ENCODE measurements at places on chromosomes 16 and 17. TPM values are rescaled to one million over a fixed set of nuclear protein-coding genes. Genes with fewer than 3 reads are reported as not detected.

GRCh38 chr16:73506568-73507056, 458.7 kb upstream of the ZFHX3 start:
- H3K4me3 ChIP-seq, result no peak overlapping the region
- no peak for DNase-seq
- no peak overlapping the region for H3K27ac ChIP-seq
- no peaks in the 10 kb centered on the region for H3K4me1 ChIP-seq

DNA sequence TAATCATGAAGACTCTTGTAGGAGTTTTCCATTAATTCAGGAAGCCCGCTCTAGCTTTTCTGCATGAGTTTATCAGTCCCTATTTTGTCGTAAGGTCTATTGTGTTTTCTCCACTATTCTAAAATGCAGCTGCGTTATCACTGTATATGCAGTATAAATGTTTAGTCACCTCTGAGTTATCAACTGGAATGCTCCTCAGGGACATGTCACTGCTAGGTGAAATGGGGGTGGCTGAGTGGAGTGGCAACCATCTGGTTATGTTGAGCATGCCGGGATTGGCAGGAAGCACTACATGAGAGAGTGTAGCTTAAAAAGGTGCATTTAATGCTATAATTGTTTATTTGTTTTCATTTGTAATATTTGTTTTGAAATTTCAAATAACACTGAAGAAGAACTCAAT, 285.2 kb upstream of the ELAC2 start:
- no peak overlapping the region for H3K27ac ChIP-seq
- H3K27me3 ChIP-seq, result no peaks in the 10 kb centered on the region
- no peak overlapping the region for H3K4me3 ChIP-seq
- H3K4me1 ChIP-seq, result 0 out of 2 replicates have a peak, but pooled peaks cover 3% of the 10 kb centered on the region

- peaks cover 7% of the 10 kb centered on the region for H3K4me1 ChIP-seq
- no peaks in the 10 kb centered on the region for H3K36me3 ChIP-seq
- no peak for DNase-seq
- no peak overlapping the region for H3K4me3 ChIP-seq
- H3K27ac ChIP-seq, result no peak overlapping the region
These were observed 4.5 kb upstream of the MEIOB start for GRCh38 chr16:1876468-1876867.

GRCh38 chr17:37123941-37124820, 175.4 kb downstream of the AATF start:
- peaks cover 24% of the 10 kb centered on the region for H3K36me3 ChIP-seq
- DNase-seq, result no peak
- H3K4me3 ChIP-seq, result no peak overlapping the region
- H3K27ac ChIP-seq, result no peak overlapping the region
- no peaks in the 10 kb centered on the region for H3K4me1 ChIP-seq

DNA sequence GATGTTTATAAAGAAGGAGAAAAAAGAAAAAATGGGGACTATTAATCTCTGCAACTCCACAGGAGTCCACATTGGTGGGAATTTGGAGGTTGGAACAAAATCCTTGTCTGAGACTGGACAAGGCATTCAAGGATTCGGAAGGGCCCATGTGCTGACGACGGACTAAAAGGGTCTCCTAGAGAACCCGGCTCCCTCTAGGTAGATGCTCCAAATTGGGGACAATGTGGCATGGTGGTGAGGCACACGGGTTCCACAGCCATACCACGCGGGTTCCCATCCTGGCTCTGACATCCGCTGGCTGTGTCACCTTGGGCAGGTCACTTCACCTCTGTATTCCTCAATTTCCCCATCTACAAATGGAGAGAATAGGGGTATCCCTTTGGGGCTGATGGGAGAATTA, 227.4 kb downstream of the C16orf78 start:
- no peak overlapping the region for H3K4me3 ChIP-seq
- H3K4me1 ChIP-seq, result no peaks in the 10 kb centered on the region
- no peaks in the 10 kb centered on the region for H3K36me3 ChIP-seq

- no peaks in the 10 kb centered on the region for H3K27me3 ChIP-seq
- no peak overlapping the region for H3K4me3 ChIP-seq
- DNase-seq, result no peak
- H3K36me3 ChIP-seq, result peaks cover 23% of the 10 kb centered on the region
- no peak overlapping the region for H3K27ac ChIP-seq
These were observed 12.1 kb downstream of the METRNL start for GRCh38 chr17:83091257-83092141.

DNA sequence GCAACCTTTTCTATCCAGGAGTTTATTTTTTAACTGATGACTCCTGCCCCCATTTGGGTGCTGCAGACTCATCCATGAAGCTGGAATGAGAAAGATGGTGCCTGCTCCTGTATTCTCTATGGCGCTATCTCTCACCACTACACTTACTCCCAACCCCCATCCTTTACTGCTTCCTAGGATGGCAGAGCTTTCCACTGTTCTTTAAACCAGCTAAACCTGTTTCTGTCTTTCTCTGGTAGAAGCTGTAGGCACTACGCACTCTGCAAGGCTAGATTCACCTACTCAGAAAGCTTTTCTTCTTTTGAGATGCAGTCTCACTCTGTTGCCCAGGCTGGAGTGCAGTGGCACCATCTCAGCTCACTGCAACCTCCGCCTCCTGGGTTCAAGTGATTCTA, 47.0 kb downstream of the ADAMTS18 start:
- no peak overlapping the region for H3K4me3 ChIP-seq
- H3K4me1 ChIP-seq, result no peaks in the 10 kb centered on the region
- no peaks in the 10 kb centered on the region for H3K27me3 ChIP-seq

DNA sequence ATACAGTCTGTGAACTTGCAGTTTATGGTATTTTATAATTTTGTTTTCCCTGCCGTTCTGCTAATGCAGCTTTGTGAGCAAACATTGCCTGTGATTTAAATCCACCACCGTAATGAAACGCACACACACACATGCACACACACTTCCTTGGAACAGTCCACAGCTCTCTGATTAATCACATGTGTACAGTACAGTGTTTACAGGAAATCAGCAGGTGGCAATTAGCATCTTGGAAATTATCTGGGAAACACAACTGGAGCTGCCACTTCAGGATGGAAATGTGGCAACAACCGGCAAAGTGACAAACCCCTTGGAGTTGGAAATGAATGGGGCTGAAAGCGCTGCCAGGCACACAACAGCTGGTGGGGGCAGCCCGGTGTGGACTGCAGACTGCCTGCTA, 12.9 kb upstream of the ZKSCAN2 start:
- H3K27ac ChIP-seq, result no peak overlapping the region
- H3K4me1 ChIP-seq, result no peaks in the 10 kb centered on the region
- no peak overlapping the region for H3K4me3 ChIP-seq
- no peaks in the 10 kb centered on the region for H3K27me3 ChIP-seq
- H3K36me3 ChIP-seq, result no peaks in the 10 kb centered on the region

DNA sequence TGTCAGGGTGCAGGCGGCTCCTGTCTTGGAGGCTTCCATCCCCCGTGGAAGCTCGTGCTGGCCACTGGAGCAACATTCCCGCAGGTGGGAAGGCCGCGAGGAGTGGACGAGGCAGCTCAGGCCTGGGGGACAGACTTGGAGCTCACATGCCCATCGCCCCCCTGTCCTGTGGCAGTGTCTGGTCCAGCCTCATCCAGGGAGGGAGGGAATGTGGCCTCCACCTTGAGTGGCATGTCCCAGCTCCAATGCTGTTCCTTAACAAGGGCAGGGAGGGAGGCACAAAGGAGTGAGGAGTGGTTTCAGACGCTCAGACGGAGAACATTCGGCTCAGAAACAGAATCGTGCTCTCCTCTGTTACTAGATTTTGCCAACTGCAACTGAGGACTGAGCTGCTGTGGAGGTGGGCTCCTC, 159.4 kb upstream of the CHMP6 start:
- DNase-seq, result no peak
- H3K27ac ChIP-seq, result peak overlapping the region; percentile 68
- no peaks in the 10 kb centered on the region for H3K27me3 ChIP-seq
- no peaks in the 10 kb centered on the region for H3K36me3 ChIP-seq
- H3K4me3 ChIP-seq, result peak overlapping the region; percentile 54

DNA sequence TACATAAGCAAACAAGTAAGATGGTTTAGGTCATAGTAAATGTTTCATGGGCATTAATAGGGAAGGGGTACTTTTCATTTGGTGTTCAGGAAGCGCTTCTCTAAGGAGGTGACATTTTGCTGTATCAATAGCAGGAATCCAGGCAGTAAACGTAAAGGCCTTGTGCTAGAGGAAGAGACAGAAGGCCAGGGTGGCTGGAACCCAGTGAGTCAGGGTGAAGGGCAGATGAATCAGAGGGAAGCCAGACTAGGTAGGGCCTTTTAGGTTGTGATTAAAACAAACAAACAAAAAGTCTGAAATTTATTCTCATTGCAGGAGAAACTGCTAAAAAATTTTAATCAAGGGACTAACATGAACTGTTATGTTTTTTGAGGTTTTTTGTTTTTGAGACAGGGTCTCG, 6.5 kb downstream of the BMERB1 start:
- H3K36me3 ChIP-seq, result no peaks in the 10 kb centered on the region
- DNase-seq, result no peak
- H3K27ac ChIP-seq, result peak overlapping the region; percentile 40
- H3K4me3 ChIP-seq, result peak overlapping the region; percentile 1

GRCh38 chr16:17303101-17303500, 167.7 kb downstream of the XYLT1 start:
- no peaks in the 10 kb centered on the region for H3K36me3 ChIP-seq
- H3K4me1 ChIP-seq, result peaks cover 31% of the 10 kb centered on the region
- peaks cover 4% of the 10 kb centered on the region for H3K27me3 ChIP-seq
- H3K4me3 ChIP-seq, result no peak overlapping the region
- no peak overlapping the region for H3K27ac ChIP-seq

- H3K27me3 ChIP-seq, result no peaks in the 10 kb centered on the region
- no peak overlapping the region for H3K27ac ChIP-seq
- H3K36me3 ChIP-seq, result no peaks in the 10 kb centered on the region
These were observed 31.7 kb upstream of the CDH8 start for GRCh38 chr16:62067981-62068380.

GRCh38 chr16:51152691-51153576, 1.9 kb upstream of the SALL1 start:
- H3K27me3 ChIP-seq, result no peaks in the 10 kb centered on the region
- no peak for DNase-seq
- H3K27ac ChIP-seq, result no peak overlapping the region
- H3K36me3 ChIP-seq, result no peaks in the 10 kb centered on the region

DNA sequence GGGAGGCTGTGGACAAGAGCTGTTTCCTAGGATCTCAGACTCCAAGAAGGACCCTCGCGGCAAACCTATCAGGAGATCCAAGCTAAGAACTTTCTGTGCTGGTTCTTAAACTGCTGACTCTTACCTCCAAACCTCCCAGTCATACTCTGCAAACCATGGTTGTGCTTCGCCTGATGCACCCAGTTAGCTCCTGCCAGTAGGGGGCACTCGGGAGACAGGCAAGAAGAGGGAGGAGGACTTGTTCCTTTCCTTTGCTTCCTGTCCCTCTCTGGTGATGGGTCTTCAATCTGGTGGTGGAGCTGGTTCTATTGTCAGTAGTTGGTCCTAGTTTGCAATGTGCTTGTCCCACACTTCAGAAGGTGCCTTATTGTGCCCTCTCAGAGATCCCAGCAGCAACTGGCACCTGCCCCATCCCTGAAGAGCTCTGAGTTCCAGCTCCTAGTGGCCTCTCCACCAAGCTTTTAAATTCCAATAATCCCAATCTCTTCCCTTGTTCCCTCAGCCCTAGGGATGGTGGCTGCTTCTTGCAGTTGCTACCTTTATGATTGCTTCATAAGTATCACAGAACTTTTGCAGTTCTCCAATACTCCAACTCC, 113.5 kb upstream of the RPL38 start:
- peaks cover 23% of the 10 kb centered on the region for H3K27me3 ChIP-seq
- H3K27ac ChIP-seq, result no peak overlapping the region
- H3K36me3 ChIP-seq, result no peaks in the 10 kb centered on the region
- no peak overlapping the region for H3K4me3 ChIP-seq

- DNase-seq, result peak; percentile 87
- H3K4me3 ChIP-seq, result no peak overlapping the region
- no peaks in the 10 kb centered on the region for H3K36me3 ChIP-seq
- peaks cover 18% of the 10 kb centered on the region for H3K4me1 ChIP-seq
- no peaks in the 10 kb centered on the region for H3K27me3 ChIP-seq
These were observed 4.6 kb upstream of the TAF15 start for GRCh38 chr17:35804658-35805192.

- no peak for DNase-seq
- peaks cover 10% of the 10 kb centered on the region for H3K27me3 ChIP-seq
- H3K27ac ChIP-seq, result no peak overlapping the region
- H3K36me3 ChIP-seq, result no peaks in the 10 kb centered on the region
- H3K4me3 ChIP-seq, result no peak overlapping the region
These were observed 254.1 kb upstream of the N4BP1 start for GRCh38 chr16:48864055-48864454.

- no peak overlapping the region for H3K4me3 ChIP-seq
- H3K27me3 ChIP-seq, result no peaks in the 10 kb centered on the region
- no peaks in the 10 kb centered on the region for H3K36me3 ChIP-seq
- H3K27ac ChIP-seq, result no peak overlapping the region
These were observed 72.7 kb upstream of the GAS7 start for GRCh38 chr17:10271106-10271562.

DNA sequence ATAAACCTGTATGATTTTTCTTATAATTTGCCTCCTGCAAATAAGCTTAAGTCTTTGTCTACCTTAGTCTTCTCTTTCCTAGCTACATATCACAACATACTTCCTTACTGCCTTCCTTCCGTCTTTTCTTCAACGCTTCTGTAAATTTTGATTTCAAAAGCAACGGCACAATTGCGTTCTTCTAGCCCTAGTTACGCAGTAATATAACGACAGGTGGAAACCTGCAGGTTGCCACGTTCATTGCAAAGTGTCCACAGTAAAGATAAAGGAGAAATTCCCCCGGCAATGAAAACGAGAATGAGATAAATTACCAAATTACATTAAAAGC, 546 bp upstream of the PSMD7 start:
- H3K27me3 ChIP-seq, result no peaks in the 10 kb centered on the region
- peaks cover 21% of the 10 kb centered on the region for H3K4me1 ChIP-seq
- peak overlapping the region; percentile 90 for H3K27ac ChIP-seq
- peak overlapping the region; percentile 96 for H3K4me3 ChIP-seq
- peaks cover 19% of the 10 kb centered on the region for H3K36me3 ChIP-seq

- no peak overlapping the region for H3K27ac ChIP-seq
- no peaks in the 10 kb centered on the region for H3K36me3 ChIP-seq
- no peaks in the 10 kb centered on the region for H3K4me1 ChIP-seq
- H3K27me3 ChIP-seq, result no peaks in the 10 kb centered on the region
- DNase-seq, result no peak
These were observed 101.5 kb upstream of the CDH5 start for GRCh38 chr16:66265048-66265415.

- no peaks in the 10 kb centered on the region for H3K4me1 ChIP-seq
- H3K27ac ChIP-seq, result no peak overlapping the region
- DNase-seq, result no peak
These were observed 72.5 kb downstream of the RBFOX1 start for GRCh38 chr16:7405166-7405565.

GRCh38 chr16:59469266-59469665, 735.1 kb upstream of the GOT2 start:
- H3K27me3 ChIP-seq, result no peaks in the 10 kb centered on the region
- H3K27ac ChIP-seq, result no peak overlapping the region
- H3K4me3 ChIP-seq, result no peak overlapping the region
- no peak for DNase-seq
- no peaks in the 10 kb centered on the region for H3K4me1 ChIP-seq
- H3K36me3 ChIP-seq, result no peaks in the 10 kb centered on the region

Gene ITGAD
- total RNA-seq, result 0.12 TPM

Gene C16orf74
- 30.0 TPM for total RNA-seq

Gene NOD2
- 5.4 TPM for total RNA-seq

Gene CCDC154
- 1.7 TPM for total RNA-seq

Gene AATK
- 4.4 TPM for total RNA-seq

Gene SEPTIN1
- total RNA-seq, result 3.4 TPM

Gene ATP1B2
- total RNA-seq, result not detected

Gene NSRP1
- 24.9 TPM for total RNA-seq

Gene CDYL2
- 0.10 TPM for total RNA-seq

Gene RUNDC3A
- total RNA-seq, result 0.61 TPM

Gene SPN
- 0.47 TPM for total RNA-seq

Gene SNX20
- total RNA-seq, result 0.07 TPM

Gene C16orf96
- total RNA-seq, result 0.10 TPM

Gene TSPOAP1
- 0.27 TPM for total RNA-seq

Gene GRAPL
- 0.44 TPM for total RNA-seq

Gene VWA3A
- not detected for total RNA-seq
